ENCODE measurements at places on chromosomes 16 and 17.

GRCh38 chr16:71479420-71479819 lies 9.7 kb downstream of the ZNF19 start:
- no peak for DNase-seq

DNA sequence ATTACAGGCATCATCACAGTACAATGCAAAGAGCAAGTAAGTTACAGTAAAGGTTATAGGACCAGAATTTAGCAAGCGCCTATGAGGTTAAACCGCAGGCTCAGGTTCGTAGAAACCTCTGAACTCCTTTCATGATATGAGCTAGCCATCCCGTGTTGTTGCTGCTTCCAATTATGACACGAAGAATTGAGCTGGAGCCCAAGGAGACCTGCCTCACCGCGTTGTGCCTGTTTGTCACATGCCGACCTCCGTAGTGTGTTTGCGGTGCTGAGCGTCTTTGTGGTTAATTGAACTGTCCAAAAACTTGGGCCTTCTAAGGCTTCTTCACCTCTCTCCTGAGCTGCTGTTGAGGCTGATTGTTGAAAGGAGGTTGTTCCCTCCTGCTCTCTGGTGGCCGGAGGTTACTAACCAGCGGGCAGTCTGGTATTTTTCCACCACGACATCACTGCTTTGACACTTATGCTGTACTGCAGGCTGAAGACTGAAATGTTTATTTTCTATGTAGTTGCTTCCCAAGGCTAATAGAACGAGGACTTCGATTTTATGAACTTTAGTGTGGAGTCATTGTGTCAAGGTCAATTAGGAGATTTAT lies 67.5 kb downstream of the SEC14L1 start:
- no peak for DNase-seq

- DNase-seq: no peak
These were observed 24.9 kb upstream of the GRB2 start for GRCh38 chr17:75430159-75430974.

DNA sequence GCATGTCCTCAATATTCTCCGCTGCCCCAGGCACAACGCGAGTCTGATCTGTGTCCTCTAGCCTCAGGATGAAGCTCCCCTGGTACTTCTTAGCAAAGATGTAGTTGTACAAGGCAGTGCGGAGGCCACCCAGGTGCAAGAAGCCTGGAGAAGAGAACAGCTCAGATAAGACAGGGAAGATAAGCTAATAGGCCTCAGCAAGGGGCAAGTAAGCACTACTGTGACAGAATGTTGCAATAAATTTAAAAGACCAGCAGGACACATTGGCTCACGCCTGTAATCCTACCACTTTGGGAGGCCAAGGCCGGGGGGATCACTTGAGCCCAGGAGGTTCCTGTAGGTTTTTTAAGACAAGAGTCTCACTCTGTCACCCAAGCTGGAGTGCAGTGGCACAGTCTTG lies 5.0 kb downstream of the EARS2 start:
- DNase-seq: no peak

DNA sequence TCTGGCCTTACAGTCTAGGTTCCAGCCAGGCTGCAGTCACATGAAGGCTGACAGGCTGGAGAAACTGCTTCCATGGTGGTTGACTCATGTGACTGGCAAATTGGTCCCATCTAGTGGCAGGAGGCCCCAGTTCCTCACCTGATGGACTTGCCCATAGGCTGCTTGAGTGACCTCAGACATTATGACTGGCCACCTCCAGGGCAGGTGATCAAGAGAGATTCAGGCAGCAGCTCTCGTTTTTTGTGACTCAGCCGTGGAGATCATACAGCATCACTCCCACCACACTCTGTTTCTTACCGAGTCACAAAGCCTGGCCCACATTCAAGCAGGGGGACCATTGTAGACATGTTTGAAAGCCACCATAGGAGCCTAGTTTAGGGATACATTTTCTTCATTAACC lies 34.5 kb downstream of the SIAH1 start:
- no peak for DNase-seq
